ENCODE measurements at places on chromosomes 1 and 21.

DNA sequence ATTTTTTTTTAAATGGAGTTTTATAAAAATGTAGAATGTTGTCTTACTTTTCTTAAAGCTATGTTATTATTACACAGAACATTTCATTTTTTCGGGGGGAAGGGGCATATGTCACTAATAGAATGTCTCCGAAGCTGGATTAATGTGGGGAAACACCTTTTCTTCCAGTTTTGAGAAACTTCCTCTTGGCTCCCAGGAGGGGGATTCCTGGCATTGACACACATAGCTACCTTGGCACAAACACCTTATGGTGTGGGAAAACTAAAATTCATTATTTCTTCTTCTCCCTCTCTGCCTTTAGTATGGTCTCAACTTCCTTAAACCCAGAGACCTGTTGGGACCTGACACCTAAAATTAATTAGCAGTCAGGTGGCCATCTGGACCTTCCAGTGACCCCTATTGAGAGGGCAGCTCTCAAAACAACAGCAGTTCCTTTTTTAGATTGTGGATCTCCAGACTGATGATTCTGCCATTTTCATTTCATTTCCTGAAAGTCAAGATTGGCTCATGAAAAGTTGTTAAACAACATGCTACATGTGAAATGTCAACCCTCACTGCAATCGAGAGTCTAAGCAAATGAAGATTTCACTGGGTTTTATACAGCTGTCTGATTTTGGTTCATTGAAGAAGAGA is 70.1 kb upstream of the EDEM3 start:
- no peak for DNase-seq

- DNase-seq: no peak
These were observed 39.3 kb downstream of the PLEKHA6 start for GRCh38 chr1:204320382-204320804.

DNA sequence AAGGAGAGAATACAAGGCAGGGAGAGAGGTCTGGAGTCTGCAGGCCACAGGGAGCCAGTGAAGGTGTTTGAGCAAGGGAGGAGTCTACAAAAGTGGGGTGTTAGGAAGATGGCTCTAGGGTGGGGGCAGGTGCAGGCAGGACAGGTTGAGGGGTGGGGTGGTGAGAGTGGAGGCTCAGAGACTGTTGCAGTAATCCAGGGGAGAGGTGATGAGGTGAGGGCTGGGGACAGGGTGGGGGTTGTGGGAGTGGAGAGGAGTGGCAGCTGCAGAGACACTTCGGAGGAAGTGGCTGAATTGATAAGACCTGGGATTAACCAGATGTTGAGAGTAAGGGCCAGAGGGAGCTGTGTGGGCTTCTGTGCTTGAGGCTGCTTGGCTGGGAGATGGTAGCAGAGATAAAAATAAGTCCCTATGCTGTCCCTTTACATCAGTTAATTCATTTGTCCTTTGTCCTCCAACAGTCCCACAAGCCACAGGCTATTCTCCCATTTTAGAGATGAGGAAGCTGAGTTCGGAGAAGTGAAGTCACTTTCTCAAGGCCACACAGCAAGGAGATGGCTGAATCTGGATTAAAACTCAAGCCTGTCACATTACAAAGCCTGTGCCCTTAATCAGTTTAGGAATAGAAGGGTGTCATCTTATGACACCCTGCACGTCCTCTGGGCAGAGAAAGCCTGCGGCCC is 54.8 kb upstream of the SYNC start:
- no peak for DNase-seq

- no peak for DNase-seq
These were observed 982 bp downstream of the SCCPDH start for GRCh38 chr1:246725191-246725590.

GRCh38 chr1:30005972-30006619 is 717.3 kb downstream of the MATN1 start:
- no peak for DNase-seq

- DNase-seq: no peak
These were observed 37.4 kb downstream of the VANGL1 start for GRCh38 chr1:115679141-115679611.

DNA sequence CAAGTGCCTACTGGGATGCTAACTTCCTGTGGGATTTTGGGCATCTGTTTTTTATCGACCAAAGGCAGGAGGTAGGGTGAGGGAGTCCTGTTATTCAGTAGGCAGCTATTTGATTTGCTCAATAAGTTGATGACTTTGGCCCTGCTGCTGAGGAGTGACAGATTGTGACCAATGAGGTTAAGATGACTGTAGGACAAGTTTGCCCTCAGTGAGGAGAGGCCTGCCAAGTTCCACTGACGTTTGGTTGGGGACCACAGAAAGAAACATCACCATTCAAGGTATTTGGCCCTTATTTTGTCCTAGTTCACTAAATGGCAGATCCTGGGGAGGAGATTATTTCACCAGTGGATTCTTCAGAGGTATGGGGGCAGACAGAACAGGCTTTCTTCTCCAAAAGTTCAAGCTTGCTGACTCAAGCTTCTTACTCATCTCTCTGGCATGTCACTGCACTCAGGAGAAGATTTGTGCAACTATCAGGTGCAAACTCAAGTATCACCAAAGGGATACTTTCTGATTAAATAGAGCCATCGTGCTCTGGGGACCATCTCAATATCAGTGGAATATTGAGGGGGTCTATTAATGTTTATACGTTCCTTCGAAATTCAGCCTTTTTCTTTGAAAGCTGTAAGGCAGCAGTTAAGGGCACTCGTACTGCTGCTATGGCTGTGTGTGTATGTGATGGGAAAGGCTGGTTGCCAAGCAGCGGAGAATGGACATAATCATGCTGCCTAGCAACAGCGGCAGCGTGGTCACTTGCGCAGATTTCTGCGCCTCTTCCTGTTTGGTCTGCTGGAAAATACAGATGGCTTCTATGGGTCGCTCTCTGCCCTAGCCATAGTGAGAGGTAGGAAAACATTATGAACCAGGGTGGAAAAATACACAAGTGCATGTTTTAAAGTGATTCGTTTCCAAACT is 78.7 kb downstream of the PBX1 start:
- no peak for DNase-seq

- no peak for DNase-seq
These were observed 846 bp upstream of the PER3 start for GRCh38 chr1:7783178-7783711.

GRCh38 chr21:41987310-41987709 is 22.9 kb downstream of the ZBTB21 start:
- DNase-seq: no peak

DNA sequence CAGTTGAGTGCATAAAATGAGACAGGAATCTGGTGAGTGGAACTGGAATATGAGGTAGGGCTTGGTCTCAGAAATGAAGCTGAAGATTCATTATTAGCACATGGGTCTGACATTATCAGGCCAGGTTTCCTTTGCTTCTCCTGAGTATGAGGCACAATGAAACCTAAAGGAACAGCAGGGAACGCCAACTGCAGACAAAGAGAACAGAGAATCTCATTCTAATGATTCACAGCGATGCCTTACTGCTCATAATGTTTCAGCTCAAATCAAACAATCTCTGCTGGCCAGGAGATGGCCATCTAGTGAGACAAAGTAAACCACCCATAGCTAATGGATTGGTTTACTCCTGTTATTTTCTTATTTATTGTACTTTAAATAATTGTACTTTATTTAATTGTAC is 133.5 kb downstream of the C1orf21 start:
- no peak for DNase-seq

- DNase-seq: no peak
These were observed 12.2 kb downstream of the PFKL start for GRCh38 chr21:44312089-44312488.

GRCh38 chr1:178704833-178705232 is 20.2 kb upstream of the RALGPS2 start:
- no peak for DNase-seq

- no peak for DNase-seq
These were observed 115.5 kb upstream of the NCAM2 start for GRCh38 chr21:20882462-20883407.

DNA sequence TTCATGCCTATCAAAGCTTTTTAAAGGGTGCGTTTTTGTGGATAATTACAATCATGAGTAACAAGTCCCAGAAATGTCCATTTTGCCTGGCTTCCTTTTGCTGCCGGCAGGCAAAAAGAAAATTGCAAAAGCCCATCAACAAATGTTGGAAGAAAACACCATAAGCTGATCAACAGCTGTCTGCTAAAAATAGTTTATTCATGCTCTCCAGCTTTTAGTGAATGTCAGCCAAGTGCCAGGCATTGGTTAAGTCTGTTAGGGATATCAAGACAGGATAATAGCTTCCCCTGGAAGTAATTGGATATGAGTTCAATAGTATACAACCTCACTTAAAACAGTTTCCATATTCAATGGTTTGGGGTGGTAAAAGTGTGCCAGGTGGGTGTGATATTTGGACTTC is 13.6 kb upstream of the AGMAT start:
- no peak for DNase-seq

DNA sequence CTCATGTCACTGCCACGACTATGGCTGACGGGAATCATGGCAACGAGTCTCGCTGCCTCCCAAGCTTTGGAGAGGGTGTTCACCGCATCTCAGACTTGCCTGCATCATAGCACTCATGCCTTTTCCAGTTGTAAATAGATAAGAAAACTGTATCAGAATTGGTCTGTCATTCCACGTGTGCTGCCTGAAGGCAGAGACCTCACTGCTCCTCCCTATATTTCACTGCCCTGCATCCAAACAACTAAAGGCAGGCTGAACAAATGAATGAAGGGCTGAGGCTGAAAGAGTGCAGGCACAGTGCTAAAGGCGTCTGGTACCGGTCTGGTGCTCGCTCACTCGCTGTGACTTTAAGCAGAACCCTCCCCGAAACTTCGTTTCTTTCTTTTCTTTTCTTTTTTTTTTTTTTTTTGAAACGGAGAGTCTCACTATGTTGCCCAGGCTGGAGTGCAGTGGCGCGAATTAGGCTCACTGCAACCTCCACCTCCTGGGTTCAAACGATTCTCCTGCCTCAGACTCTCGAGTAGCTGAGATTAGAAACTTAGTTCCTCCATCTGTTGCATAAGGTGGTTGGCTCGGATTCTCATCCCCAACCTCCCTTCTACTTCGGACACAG is 542 bp downstream of the EIF2B3 start:
- no peak for DNase-seq

Data from activated effector memory CD4-positive, alpha-beta T cell treated with Interleukin-2 at 50 U/mL for 16 hours (primary cell).